ENCODE measurements at places on chromosomes 12 and 14.

DNA sequence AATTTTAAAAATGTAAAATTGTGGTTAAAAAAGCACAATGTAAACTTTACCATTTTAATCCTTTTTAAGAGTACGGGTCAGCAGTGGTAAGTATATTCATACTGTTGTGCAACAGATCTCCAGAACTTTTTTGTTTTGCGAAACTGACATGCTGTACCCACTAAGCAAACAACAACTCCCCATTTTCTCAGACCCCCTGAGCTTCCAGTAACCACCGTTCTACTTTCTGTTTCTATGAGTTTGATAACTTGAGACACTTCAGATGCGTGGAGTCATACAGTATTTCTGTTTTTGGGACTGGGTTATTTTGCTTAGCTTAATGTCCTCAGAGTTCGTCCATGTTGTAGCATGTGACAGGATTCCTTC is 38.0 kb downstream of the CHST11 start:
- no peak for DNase-seq

- DNase-seq, result no peak
These were observed 7.5 kb downstream of the CAMKK2 start for GRCh38 chr12:121288986-121289385.

DNA sequence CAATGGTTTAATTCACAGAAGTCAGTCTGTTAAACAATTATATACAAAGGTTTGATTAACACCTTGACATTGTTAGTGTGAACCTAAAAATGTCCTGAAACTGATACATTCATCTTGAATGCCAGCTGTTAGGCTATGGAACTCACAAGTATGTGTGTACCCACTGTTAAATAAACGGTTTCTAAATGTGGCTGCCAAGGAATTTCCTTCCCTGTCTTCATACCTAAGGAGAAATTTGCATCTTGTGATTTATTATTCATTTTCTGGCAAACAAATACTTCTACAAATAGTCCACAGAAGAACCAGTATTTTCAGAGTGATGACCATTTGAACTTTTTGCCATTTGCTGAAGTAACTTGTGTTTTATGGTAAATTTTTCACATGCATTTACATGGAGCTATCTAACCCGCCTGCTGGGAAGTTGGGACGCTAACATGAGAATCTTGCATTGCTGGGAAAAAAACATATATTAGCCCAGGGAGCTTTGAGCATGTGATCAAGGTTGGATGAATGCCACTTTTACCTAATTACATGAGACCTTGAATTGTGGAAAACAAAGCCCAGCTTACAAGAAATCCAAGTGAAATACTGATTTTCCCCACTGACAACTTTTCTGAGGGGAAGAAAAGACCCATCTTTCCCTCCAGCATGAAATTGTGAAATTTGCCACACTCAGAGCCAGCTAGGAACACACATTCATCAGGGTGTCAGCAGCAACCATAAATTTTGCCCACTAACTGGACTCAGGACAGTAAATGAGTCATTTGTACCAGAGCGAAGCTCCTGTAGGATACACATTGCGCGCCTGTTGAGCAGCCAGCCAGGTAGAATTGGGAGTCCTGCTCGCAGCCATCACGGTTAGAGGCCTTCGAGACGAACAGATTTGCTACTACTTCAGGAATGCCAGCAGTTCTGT is 118.0 kb downstream of the KICS2 start:
- no peak for DNase-seq

GRCh38 chr14:50783563-50783962 is 47.4 kb downstream of the NIN start:
- DNase-seq, result no peak

- no peak for DNase-seq
These were observed 64.6 kb downstream of the ATG14 start for GRCh38 chr14:55347040-55347439.

DNA sequence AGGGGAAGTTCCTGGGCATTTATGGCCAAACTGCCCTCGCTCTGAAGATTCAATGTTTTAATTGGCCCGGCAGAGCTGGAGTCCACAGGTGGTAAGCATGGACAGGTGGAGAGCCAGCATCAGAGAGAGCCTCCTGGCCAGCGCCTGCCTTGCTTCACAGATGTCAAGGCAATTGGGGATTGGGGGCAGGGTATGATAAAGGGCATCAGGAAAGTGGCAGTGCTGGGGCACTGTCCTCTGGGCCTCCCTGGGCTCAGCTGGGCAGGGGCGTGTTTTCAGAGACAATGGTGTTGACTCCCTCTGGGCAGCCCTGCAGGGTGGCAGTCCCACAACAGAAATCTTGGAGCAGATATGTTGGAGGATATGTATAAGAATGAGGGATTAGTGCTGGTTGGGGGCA is 237.3 kb downstream of the CACNA1C start:
- DNase-seq, result no peak

- no peak for DNase-seq
These were observed 84.4 kb downstream of the SLC25A47 start for GRCh38 chr14:100407376-100408102.

DNA sequence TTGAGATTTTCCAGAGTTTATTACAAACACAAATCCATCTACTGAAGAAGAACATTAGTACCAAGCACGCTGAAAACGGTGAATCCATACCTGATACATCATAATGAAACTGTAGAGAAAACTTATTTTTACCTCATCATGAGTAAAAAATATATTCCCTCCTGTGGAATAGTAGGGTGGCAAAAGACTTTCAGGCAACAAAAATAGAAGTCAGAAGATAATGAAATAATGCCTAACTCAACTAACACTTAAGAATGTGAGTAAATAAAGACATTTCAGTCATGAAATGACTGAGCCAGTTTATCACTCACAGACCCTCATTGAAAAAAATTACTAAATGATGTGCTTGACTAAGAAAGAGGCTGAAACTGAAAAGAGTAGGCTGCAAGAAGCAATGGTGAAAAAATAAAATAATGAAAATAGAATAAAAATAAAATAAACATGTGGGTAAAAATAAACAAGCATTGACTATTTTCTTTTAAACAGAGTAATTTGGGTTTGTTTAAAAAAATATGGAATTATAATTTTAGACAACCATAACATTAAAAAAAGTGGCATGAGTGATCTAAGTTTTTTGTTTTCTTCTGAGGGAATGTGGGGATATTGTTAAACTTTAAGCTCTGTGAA is 148.6 kb downstream of the ASCL1 start:
- DNase-seq, result no peak

GRCh38 chr14:59925797-59926196 is 5.9 kb downstream of the LRRC9 start:
- DNase-seq, result no peak

- no peak for DNase-seq
These were observed 103.5 kb downstream of the FGD4 start for GRCh38 chr12:32502693-32503502.

- no peak for DNase-seq
These were observed 6.7 kb upstream of the C12orf50 start for GRCh38 chr12:88035907-88036289.

All from fibroblast of skin of back (primary cell).